HS-5 (cell line): ENCODE measurements at places on chromosomes 16 and 17.
A peak's percentile ranks its signal among the peaks of the same experiment; 100 is the strongest.

DNA sequence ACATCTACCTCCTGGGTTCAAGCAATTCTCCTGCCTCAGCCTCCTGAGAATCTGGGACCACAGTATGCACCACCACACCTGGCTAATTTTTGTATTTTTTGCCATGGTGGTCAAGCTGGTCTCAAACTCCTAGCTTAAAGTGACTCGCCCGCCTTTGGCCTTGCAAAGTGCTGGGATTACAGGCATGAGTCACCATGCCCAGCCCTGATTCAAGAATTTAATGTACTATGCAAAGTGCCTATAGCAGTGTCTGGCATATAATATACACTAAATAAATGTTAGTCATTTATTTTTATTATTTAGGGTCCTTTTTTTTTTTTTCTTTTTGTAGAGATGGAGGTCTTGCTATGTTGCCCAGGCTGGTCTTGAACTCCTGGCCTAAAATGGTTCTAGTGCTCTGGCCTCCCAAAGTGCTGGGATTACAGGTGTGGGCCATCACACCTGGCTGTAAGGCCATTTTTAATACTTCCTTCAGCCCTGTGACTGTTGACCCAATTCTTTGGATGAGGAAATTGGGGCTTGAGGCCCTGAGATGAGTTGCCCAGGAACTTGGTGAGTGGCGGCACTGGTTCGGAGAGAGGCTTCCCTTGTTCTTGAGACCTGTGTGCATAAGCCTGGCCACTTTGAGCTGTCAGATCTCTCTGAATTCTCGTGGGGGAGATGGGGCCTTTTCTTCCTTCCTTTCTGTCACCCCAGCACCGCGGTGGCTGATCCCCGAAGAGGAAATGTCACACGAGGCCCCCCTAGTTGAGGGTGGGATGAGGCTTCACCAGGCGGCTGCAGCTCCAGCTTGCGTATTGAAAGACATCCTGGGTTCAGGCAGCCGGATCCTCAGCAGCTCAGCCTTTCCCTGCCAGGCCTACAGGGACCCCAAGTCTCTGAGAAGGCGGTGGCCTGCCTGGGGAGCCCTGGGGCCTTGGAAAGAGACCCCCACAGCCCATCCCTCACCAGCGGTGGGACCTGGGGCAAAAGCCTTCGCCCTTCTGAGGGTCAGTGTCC is 38.7 kb downstream of the LAT start:
- no peak for DNase-seq

- DNase-seq, result peak; percentile 91
Observed at GRCh38 chr17:39928858-39929645, 1.5 kb downstream of the LRRC3C start.

- DNase-seq, result no peak
Observed at GRCh38 chr16:57507136-57508034, 21.1 kb upstream of the DOK4 start.

DNA sequence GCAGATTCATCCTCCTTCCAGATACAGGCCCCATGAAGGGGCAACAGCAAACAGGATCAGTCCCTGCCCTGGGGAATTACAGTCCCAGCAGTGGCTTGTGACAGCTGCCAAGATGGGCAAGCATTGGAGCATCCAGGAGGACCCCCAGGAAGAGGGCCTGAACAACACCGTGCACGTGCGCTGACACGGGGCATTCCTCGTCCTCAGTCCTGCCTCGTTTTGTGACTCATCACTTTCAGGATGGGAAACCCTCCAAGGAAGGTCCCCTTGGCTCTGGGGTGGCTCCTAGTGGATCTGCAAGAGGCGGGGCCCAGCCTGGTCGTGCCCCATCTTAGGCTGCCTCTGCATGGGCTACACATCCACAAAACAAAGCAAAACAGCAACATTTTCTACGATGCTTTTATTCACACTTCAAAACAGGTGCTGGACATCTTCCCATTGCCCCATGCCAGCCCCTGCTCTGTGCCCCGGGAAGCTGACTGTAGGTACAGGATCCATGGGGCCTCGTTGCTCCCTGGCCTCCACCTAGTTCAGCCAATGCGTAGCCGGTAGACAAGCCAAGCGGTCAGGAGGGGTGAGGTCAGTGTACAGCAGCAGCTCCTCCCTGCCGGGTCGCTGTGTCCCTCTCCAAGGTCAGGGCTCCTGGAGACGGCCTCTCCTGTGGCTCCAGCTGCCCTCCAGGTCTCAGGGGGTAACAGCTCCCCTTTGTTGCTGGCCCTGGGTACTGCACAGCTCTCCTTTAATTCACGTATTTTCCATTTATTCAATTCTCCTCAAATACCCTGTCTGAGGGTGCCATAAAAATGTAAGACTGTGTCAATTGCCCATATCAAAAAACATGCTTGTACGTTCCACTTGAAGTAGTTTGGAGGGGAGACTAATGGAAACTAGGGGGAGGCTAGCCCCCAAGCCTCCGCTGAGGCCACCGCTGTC is 32.2 kb downstream of the ACTG1 start:
- no peak for DNase-seq

DNA sequence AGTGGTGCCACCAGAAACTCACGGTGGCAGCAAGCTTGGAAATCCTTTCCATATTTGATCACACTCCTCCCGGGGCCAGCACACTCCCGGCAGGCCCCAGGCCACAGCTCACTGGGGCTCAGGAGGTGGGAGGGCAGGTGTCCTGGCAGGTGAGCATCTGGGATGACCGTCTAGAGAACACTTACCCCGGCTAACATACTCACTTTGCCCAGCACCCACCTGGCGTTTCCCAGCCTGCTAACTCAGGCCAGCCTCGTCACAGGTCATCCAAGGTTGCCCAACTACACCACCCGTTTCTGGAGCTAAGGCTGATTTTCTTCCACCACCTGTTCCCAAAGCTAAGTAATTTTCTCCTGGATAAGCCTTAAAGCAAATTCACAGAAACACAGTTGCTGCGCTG is 24.9 kb downstream of the FBXO31 start:
- no peak for DNase-seq
